ENCODE measurements at places on chromosomes 1 and 21. TPM values are rescaled to one million over a fixed set of nuclear protein-coding genes. Genes with fewer than 3 reads are reported as not detected.

Gene TBX19
- 1.1 TPM for total RNA-seq

Gene AK5
- total RNA-seq = not detected

Gene CEP170
- total RNA-seq = 124 TPM

Gene SEMA6C
- 1.4 TPM for total RNA-seq

Gene USP25
- total RNA-seq = 78.6 TPM

Gene ORC1
- total RNA-seq = 9.9 TPM

Gene NBL1
- not detected for total RNA-seq
